ENCODE measurements at places on chromosomes 5 and 9.

- no peak for DNase-seq
These were observed 5.8 kb upstream of the ST6GALNAC6 start for GRCh38 chr9:127905004-127905728.

GRCh38 chr9:35520364-35520710, 30.4 kb downstream of the RUSC2 start:
- no peak for DNase-seq

- DNase-seq = no peak
These were observed 377.5 kb downstream of the MED10 start for GRCh38 chr5:6000867-6001266.

DNA sequence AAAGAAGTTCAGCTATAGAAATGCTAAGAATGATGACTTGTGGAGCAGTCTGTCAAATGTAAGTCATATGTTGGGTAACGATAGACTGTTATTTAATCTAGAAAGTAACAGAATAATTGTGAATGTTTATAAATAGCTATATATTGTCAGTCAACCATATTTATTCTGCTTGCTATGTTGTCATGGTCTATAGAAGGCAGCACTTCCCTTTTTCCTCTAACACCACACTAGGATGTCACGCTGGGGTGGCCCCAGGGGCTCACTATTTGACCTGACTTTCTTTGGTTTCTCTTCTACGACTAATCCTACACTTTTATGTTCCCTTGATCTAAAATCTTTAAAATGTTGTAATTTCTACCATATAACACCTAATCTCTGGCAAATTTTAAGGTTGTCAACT, 20.5 kb downstream of the ERAP2 start:
- DNase-seq = no peak

GRCh38 chr9:115815786-115816185, 337.8 kb upstream of the PAPPA start:
- no peak for DNase-seq
